Vagina (tissue), 2 donors: ENCODE measurements at places on chromosomes 6 and 20.
A peak's percentile ranks its signal among the peaks of the same experiment; 100 is the strongest.

DNA sequence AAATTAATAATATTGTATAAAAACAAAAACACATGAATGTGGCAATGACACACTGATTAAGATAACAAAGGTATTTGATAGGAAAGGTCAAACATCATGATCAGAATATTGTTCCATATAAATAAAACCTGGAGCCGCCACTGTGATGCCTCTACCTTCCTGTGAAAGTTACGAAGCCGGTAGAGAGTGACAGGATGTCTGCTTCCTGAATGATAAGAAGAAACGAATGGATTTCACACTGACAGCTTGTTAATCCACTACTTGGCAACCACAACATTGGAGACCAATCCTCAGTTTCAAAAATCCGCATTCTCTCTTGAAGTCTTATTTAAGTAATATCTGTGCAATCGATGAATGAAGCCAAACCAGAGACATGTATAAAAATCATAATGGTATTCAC is 315.1 kb downstream of the HDGFL1 start:
- no peak for DNase-seq

DNA sequence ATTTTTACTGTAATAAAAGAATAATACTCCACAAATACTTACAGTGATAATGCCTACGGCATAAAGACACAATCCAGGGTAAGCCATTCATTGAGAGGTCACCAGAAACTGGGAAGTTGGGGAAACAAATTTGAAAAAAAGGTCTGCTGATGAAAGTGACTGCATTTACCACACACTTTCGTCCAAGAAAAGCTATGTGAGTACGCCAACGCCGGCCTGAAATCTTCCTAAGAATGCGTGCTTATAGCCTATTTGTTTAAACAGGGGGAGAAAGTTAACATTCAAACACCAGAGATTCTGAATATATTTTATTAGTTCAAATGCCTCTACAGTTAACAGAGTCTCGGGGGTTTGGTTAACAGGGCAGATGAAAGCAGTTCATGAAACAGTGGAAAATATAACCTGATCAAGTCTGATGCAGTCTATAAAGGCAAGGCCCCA is 657 bp upstream of the LTV1 start:
- no peak for DNase-seq

DNA sequence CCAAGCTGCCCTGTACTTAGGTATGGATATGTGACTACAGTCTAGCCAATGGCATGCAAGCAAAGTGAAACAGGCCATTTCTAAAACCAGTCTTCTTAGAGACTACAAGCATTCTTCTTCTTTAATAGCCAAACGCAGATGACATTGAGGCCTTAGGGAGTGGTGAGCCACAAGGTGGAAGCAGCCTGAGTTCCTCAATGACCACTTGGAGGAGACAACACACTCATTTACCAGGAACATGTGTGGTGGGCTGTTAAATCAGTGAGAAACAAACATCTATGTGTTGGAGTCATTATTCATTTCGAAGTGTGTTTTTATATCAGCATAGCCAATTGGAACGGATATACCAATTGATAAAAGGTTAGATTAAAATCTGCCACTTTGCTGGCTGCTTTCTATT is 122.0 kb downstream of the GFRAL start:
- DNase-seq, result no peak

GRCh38 chr6:118467181-118467580 is 80.9 kb upstream of the PLN start:
- no peak for DNase-seq

GRCh38 chr6:337805-338368 is 45.6 kb downstream of the DUSP22 start:
- DNase-seq, result no peak

DNA sequence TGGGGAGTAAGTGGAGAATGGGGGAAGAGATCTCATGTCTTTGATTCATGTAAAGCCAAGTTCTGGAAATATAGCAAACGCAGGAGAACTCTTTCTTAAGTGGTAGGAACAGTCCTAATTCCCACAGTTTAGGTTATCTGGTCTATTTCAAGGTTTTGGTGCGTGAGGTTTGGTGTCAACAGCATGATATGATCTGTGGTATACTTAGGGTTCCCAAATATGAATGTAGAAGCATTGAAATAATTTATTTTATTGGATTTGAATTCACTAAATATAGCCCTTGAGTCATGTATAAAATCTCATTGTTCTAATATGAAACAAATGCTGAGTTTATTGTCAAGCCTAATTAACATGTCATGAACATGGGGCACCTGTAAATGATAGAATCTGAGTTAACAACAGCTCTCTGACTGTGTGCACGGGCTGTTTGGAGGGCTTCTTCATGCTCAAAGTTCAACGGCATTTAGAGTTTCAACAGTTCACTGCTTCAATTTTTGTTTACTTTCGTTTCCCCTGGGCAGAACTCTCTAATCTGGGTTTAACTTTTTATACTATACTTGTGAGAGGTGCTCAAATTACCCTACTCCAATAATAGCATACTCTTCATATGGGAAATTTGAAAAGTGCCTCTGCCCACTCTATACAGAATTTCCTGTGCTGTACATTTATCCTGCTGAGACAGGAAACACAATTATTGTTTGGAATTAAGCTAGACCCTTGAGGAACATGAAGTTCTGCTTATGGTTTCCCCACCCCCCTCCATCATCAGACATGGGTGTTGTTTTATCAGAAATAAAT is 236.3 kb upstream of the ZNF217 start:
- DNase-seq, result no peak

GRCh38 chr6:85135376-85136094 is 314.3 kb upstream of the NT5E start:
- no peak for DNase-seq

DNA sequence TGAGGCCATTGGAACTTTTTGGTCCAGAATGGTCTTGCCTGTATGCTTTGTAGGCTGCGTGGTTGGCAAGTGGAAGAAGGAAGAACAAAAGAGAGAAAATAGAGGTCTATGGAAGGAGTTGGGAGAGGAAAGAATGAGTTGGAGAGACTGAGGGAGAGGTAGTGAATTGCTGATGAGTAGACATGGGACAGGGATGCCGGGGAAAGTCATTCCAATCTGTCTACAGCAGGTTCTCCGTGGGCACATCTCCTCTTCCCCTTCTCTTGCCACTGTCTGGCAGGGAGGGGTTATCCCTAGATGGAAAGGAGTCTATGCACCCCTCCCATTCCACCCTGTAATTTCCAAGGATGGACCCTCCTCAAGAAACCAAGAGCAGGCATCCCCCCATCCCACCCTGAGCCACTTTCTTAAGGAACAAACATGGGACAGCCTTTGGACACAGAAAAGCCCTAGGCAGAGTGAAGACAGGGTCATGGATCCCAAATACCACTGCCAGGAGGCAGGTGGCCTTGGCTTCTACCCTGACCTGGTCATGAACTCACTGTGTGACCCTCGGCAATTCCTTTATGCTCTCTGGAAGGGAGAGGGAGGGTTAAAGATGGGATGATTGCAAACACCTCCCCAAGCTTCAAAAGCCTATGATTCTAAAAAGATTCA is 196.9 kb downstream of the LRFN2 start:
- peak; percentile 64 for DNase-seq

DNA sequence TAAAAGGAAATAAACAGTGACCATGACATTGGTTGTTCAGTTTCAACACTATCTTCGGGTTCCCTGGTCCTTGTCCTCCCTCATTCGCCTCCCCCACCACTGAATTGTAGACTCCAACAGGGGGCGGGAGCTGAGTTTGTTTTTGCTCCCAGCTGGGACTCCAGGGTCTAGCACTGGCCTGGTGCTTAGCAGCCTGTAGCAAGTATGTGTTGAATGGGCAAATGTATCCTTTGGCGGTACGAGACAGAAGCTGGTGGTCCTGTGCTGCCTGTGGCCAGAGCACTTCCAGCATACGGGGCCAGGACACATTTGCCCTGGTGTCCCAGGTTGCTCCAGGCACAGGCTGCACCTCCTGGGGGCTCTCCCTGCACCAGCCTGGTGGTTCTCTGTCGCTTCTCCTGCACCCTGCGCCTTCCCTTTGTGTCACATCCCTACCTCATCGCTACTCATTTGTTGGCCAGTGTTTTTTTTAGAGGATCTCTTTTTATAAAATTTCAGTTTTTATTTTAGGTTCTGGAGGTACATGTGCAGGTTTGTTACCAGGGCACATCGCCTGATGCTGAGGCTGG is 40.1 kb downstream of the PHACTR3 start:
- DNase-seq, result peak; percentile 71

DNA sequence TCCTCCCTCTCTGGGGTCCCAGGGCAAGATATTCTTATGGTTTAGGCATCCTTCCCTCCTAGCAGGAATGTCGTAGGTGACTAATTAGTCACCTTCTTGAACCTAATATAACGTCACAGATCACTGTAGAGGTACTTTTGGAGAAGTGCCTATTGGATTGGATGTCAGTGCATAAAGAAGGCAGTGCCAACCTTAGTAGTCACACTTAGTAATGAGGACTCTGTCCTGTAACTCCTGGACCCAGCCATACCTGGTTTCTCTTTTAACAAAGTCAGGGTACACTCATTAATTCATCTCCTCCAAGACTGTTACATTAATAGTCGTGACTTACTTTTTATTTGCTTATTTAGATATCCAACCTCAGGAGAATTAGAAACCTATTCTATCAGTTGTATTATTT is 20.0 kb downstream of the VTA1 start:
- no peak for DNase-seq

- DNase-seq, result no peak
Measured at GRCh38 chr6:13427316-13427715, 60.1 kb downstream of the GFOD1 start.
